NCI-H146 (cell line): ENCODE measurements at places on chromosomes 4 and X.

DNA sequence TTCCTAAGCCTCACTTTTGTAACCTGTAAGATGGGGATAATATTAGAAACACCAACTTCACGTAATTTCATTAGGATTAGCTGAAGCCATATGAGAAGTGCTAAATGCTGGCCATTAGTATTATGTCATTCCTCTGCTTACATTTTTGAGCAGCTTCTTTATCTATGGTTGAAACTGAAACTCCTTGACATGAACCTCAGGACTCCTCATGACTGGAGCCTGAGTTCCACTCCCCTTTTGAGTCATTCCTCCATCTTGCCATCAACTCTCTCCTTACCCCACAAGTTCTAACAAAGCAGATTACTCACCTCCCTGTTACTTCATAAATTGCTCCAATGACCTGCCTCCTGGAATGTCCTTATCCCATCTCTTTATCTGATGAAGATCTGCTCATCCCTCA is 123.2 kb upstream of the KCNIP4 start:
- no peak for DNase-seq

- DNase-seq, result no peak
These were observed 134.6 kb downstream of the HMX1 start for GRCh38 chr4:8737075-8737474.

DNA sequence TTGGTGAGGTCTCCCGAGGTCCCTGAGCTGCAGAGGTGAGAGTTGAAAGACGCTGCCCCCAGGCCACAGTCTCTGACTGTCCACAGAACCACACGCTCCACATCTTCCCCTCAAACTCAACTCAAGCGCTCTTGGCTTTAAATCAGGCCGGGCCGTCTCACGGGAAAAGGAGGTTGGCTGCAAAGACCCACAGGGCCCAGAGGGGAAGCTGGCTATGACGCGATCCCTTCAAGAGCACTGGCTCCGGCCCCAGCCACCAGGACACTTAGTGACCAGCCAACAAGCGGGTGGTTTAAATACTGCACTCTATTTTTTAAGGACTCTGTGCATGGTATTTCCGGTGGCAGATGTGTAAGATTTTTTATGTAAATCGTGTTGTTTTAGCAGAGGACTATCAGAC is 19.9 kb downstream of the LRPAP1 start:
- no peak for DNase-seq

DNA sequence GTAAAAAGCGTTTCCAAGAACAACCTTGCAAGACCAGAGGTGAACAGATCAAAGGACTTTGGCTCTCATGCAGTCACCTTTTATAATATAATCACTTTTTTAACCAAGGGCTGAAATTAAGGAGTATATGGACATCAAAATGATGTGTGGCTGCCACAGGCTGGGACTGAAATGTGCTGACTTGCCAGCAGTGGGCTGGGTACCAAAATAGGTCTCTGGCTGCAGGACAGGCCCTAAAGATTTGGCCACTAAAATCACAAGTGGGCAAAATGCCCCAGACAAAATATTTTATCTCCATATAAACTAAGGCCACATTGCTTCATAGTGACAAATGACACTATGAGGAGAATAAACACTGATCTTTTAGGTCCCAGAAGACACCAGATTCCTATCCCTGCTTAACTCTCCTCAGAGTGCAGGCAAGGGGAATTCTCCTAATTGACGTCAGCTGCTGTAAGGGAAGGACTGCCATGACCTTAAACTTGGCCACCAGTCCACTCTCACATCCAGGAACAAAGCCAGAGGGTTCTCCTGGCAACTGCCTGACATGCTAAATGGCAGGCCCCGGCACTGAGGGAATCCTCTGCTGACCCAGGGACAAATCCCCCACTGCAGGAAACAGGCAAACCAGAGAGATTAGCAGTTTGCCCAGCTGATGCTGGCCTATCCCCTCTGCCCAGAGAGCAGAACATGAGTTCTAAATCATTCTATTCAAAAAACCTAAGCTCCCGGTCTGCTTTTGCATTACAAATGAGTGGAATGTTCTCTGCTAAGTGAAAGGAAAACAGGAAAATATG is 155.8 kb downstream of the PPP3CA start:
- peak; percentile 9 for DNase-seq

GRCh38 chr4:122766950-122767349 is 34.4 kb downstream of the BBS12 start:
- DNase-seq, result no peak

DNA sequence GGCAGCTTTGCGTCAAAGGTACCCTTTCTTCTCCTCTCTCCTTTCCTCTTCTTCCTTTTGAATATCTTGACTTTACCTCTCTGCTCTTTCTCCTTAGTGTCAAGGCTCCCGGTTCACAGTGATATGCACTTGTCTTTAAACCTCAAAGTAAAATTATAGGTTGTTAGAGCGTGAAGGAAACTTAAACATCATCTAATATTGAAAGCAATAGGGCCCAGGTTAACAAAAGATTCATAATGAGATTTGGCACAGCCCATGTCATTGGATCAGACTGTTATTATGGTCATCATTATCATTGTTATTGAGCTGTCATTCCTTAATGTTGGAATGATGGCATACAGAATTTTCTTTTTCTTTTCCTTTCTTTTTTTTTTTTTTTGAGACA is 32.5 kb downstream of the FTHL17 start:
- DNase-seq, result no peak

DNA sequence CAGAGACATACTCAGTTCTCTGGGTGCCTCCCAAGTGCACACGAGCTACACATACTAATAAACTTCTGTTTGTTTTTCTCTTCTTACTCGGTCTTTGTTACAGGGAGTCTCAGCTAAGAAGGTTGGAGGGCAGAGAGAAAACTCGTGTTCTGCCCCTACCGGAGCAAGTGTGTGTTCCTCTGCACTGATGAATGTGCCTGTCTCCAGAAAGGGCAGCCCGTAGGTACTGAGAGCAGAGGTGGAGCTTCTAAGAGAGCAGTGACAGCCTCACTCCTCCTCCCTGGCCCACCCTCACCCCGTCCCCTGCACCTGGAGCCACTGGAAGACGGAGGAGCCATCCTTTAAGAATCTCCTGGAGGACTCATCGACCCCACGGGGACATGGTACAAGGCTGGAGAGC is 67.6 kb downstream of the MTNR1A start:
- DNase-seq, result no peak

DNA sequence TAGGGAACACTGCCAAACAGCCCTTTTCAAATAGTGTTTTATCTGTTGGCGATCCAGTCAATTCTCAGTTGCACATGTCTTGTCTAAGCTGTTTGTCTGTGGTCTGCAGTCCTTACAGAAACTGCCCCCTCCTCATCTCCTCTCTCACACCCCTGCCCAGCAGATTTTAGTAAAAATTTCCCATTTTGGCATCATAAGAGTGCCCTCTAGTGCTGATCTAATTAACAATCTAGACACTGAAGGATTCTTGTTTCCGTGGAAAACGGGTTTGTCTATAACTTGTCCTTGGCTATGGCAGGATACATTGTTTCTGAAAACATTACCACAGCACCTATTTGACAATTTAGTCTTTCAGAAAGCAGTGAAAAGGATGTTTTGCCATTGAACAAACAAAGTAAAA is 227.2 kb upstream of the MBNL3 start:
- DNase-seq, result no peak

- peak; percentile 65 for DNase-seq
These were observed 350.8 kb upstream of the KLF3 start for GRCh38 chr4:38313175-38313574.

- DNase-seq, result no peak
These were observed 87.3 kb downstream of the ADRA2C start for GRCh38 chr4:3853388-3854035.
